GM20000 (cell line): ENCODE measurements at places on chromosomes 4 and X.

GRCh38 chrX:22313766-22314165 lies 41.1 kb downstream of the CBLL2 start:
- DNase-seq: no peak

DNA sequence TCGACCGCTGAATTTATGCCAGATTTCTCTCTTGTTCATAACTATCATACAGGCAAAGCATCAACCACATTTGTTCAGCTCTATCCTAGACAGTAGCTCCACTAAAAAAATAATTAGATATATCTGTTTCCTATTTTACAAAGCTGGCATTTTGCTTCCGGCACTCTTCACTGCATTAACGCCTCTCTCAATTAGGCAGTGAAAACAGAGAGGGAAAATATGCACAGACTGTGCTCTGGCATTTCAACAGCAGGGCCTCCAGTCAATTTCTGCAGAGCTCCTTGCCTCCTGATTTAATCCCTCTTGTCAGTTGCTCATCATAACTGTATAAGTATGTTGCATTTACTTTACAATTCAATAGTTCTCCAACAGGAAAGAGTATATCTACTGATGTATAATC lies 666.9 kb upstream of the INTU start:
- no peak for DNase-seq

DNA sequence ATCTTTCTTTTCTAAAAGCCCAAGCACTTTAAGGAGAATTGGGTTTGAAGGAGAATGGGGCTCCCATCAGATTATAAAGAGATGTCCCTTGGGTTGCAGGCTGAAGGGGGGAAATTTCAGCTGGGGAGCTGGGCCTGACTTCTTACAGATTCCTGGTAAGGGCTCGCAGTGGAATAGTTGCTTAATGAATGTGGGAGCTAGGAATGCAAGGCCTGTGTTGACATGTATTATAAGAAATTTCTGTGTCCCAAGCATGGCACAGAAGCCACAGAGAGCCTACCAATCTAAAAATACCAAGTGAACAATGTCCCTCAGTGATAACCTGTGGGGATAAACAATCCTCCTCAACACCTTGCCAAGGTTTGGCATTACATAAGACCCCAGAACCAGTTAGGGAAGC lies 39.3 kb upstream of the WNK3 start:
- DNase-seq: no peak

DNA sequence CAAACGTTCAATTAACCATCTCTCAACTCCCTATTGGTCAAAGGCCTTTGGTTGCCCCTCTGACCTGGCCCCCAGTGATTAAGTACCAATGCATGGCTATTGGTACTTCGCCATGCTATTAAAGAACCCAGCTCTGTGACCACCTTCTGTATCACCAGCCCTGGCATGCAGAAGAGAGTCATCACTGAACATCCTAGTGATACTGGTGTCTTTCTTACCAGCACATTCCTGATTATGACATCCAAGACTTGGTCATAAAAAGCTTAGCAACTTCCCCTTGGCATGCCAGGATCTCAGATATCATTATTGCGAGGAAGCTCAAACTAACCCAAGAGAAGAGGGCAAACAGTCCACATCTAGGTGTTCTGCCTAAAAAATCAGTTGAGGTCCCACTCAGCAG lies 122.3 kb upstream of the OTUD4 start:
- no peak for DNase-seq

DNA sequence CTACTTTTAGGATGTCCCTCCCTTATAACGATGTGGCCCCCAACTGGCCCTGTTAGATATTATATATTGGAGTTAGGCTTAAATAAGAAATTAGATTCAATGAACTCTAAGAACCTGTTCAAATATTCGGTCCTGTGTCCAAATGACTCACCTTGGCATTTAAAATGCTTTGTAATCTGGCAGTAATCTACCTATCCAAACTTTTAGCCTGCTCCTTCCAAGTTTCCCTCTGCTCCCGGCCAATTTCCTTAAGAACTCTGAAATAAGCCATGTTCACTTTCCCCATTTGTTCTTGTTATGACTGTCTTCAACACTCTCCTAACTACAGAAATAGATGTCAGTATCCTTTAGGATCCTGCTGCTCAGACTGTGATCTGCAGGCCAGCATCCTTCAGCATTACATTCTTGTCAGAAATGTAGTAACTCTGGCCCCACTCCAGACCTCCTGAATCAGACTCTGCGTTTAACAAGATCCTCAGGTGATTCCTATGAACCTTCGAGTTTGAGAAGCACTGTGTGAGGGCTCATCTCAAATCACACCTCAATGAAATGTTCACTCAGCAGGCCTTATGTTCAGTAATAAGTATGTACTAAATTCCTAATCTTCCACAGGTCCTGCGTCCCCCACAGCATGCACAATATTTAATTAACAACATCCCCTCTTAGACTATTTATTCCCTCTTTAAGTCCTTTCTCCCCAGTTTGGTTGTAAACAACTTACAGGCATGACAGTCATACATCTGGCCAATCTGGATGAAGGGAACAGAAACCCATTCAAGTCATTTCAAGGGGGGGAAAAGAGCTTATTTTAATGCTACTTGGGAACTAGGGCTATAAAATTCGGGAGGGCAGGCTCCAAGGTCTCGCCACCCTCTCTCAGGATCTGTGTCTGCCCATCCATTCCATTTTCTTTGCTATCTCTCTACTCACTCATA lies 3.0 kb downstream of the ATP8A1 start:
- DNase-seq: no peak

- no peak for DNase-seq
These were observed 36.7 kb downstream of the SMPX start for GRCh38 chrX:21721195-21721594.

GRCh38 chrX:53073115-53073586 lies 9.0 kb upstream of the TSPYL2 start:
- no peak for DNase-seq

GRCh38 chrX:151750511-151750910 lies 16.0 kb downstream of the CNGA2 start:
- DNase-seq: no peak

DNA sequence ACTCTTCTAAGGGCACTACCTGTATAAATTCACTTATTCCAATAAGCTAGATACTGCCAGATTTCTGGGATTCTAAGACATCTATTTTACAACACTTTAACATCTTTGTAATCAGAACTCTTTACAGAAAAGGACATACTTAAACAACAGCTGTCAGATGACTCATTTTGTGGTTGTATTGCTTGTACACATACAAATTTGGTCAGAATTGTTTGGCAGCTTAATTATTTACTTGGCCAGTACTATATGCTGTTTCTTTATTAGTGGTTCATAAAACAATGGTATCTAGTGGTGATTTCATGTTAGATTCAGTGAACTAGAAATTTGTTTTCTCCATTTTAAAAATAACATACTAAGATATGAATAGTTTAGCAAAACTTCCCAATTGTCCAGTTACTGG lies 27.2 kb downstream of the PALLD start:
- DNase-seq: no peak

DNA sequence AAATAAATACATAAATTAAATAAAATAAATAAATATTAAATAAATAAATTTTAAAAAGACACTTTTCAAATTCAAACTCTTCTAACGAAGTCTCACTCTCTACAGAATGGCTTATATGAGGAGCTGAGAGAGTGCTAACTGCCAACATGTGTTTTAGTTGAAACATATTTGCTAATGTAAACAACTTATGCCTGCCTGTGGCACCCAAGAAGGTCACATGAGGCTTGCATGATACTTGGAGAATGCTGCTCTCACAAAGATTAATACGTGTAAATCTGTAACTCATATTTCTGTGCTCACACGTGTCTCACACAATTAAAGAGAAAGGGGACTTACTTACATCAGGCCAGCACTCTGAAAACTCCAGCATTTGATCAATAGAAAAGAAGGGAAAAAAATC lies 43.2 kb upstream of the PITX2 start:
- DNase-seq: no peak
